Bronchus fibroblast of lung (primary cell): ENCODE measurements at places on chromosomes 7 and 10. TPM values are rescaled to one million over a fixed set of nuclear protein-coding genes. Genes with fewer than 3 reads are reported as not detected.

PROSER2 gene
- 4.7 and 7.3 TPM in 2 replicates for total RNA-seq

MMD2 gene
- not detected in 2 replicates for total RNA-seq

FAM107B gene
- 10.8 and 11.3 TPM in 2 replicates for total RNA-seq

VPS37D gene
- 0.89 and 1.8 TPM in 2 replicates for total RNA-seq

BAG3 gene
- 56.0 and 57.4 TPM in 2 replicates for total RNA-seq
